MM.1S (cell line): ENCODE measurements at places on chromosomes 13 and 19.

- DNase-seq, result no peak
Observed at GRCh38 chr19:4807188-4807587, 15.7 kb downstream of the FEM1A start.

GRCh38 chr13:109859216-109859835 lies 72.9 kb upstream of the IRS2 start:
- DNase-seq, result no peak

DNA sequence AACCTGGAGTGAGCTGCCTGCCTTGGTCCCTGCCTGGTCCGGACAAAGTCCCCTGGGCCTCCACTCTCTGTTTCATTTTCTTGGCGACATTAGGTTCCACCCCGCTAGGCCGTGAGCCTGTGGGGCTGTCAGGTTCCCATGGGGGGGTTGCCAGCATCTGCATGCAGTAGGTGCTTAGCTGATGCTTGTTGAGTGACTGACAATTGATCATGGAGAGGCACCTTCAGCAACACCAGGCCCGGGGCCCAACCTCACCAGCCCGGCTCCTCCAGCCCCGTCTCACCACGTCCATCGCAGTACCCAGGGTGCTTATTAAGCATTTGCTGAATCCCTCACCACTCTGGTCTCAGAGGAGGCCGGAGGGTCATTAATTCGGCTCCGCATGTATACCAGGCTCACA lies 13.4 kb downstream of the MISP start:
- DNase-seq, result no peak

DNA sequence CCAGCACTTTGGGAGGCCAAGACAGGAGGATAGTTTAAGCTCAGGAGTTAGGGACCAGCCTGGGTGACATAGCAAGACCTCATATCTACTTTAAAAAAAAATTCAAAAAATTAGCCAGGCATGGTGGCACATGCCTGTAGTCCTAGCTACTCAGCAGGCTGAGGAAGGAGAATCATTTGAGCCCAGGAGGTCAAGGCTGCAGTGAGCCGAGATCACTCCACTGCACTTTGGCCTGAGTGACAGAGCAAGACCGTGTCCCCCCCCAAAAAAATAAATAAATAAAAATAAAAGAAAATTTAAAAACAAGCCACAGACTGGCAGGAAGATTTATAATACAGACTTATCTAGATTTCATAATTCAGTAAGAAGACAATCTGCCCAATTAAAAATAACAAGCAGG lies 14.8 kb downstream of the PSPC1 start:
- no peak for DNase-seq

DNA sequence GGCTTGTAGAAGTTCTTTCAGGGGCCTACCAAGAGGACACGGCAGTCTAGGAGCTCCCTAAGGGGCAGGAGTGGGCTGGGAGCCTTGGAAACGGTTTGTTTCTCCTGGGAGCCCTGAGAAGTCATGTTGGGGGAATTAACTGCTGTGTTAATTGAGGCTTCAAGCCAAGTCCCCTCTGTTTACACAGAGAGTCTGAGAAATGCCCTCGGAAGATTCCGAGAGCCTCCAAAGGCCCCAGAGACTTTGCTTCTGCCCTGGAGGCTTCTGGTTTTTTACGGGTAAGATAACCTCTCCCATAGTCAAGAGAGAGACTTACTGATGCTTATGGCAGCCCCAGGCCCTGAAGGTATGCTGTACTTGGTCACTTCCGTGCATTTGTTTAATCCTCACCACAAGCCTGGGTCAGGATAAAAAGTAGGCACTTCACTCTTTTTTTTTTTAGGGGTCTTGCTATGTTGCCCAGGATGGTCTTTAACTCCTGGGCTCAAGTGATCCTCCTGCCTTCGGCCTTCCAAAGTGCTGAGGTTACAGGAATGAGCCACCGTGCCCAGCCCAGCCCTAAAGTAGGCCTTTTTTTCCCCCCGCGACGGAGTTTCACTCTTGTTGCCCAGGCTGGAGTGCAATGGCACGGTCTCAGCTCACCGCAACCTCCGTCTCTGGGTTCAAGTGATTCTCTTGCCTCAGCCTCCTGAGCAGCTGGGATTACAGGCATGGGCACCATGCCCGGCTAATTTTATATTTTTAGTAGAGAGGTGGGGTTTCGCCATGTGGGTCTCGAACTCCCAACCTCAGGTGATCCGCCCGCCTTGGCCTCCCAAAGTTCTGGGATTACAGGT lies 15.2 kb downstream of the IER2 start:
- DNase-seq, result no peak

DNA sequence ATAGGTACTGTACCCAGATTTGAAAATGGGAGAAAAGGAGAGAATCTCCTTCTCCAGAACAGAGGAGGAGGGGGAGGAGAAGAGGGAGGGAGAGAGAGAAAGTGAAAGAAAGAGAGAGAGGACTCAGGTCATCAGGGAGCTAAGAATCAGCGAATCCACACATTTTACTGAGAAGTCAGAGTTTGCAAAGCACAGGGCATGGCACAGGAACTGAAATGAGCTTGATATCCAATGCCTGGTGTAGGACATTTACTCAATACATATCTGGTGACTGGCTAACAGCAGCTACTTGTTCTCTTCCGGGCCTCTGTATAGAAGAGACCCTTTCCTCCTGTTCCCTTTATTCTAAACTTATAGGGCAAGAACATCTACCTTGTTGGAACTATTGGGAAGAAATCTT lies 375.1 kb downstream of the KLF5 start:
- DNase-seq, result no peak

- no peak for DNase-seq
Observed at GRCh38 chr13:96193728-96194310, 103.9 kb downstream of the HS6ST3 start.

DNA sequence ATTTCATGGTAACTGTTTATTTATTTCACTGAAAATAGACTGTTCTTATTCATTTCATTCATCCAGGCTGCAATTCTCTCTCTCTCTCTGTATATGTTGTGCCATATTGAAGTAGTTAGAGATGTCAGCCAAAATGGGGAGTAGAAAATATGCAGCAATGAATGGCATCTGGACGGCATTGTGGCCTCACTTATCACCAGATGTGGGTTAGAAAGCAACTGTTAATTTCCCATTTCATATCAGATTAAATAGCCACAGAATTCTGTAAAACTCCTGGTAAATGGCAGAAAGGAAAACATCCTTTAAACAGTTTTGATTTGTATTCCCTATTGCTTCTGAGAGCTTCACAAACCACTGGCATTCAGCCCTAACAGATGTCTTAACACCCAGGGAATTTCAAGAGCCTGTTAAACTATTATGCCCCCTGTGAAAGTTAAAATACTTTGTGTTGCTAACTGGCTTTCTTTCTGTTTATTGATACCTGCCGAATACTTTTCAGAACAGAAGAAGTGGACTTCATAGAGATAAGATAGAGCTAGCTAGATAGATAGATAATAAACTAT lies 1763.3 kb upstream of the MIR17HG start:
- DNase-seq, result no peak

- DNase-seq, result no peak
Observed at GRCh38 chr13:86080340-86080995, 281.2 kb upstream of the SLITRK6 start.

- peak; percentile 54 for DNase-seq
Observed at GRCh38 chr13:80979035-80979641, 638.2 kb upstream of the SPRY2 start.

DNA sequence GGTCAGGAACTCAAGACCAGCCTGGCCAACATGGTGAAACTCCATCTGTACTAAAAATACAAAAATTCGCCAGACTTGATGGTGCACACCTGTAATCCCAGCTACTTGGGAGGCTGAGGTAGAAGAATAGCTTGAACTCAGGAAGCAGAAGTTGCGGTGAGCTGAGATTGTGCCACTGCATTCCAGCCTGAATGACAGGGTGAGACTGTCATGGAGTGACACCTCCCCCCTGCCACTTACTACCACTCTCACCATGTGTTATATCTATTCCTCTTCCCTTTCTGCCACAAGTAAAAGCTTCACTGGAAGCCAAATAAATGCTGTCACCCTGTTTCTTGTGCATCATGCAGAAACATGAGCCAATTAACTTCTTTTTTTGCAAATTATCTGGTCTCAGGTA lies 10.6 kb upstream of the CEACAM4 start:
- DNase-seq, result no peak

DNA sequence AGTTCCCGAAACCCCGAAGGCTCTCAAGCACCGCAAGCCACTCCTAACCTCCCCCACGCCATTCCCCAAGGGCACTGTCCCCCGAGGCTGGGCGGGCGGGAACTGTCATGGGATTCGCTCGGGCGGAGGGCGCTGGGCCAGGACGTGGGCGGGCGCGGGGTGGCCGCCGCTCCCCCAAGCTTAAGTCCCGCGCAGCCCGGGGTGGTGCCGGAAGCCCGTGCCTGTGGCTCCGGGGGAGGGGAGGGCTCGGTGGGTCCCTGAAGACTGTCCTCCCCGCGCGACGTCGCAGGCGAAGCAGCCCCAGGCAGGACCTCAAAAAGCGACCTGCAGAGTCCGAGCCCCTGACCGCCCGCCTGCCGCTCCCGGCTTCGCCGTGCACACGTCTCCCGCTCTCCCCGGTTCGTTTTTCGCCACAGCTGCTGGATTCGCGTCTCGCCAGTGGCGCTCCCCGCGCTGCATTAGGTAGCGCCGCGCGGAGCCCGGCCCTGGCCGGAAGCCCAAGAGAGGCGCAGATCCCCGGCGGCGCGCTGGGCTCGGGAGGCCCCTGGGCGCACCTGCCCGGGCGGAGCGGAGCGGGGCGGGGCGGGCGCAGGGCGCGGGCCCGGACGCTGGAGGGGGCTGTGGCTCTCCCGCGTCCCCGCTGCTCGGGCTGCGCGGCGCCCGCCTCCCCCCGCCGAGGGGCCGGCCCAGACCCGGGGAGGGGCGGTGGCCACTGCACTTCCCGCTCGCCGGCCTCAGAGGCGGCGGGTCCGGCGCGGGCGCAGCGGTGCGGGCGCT lies at the start of gene FARP1:
FARP1 (plus strand) TSS at position 715 of the 777 bp plus-strand sequence. CDS start 70,149 bp downstream, outside the sequence.
- DNase-seq, result peak; percentile 84

- DNase-seq, result no peak
Observed at GRCh38 chr13:44786756-44787155, 202.5 kb downstream of the NUFIP1 start.

- no peak for DNase-seq
Observed at GRCh38 chr13:25300861-25301346, 521 bp upstream of the NUP58 start.
